ENCODE measurements at places on chromosomes 5 and 9. TPM values are rescaled to one million over a fixed set of nuclear protein-coding genes. Genes with fewer than 3 reads are reported as not detected.

GRCh38 chr9:132166599-132166998 is 4.7 kb downstream of the NTNG2 start:
- no peak for DNase-seq

AGXT2 gene
- total RNA-seq, result not detected

DNA sequence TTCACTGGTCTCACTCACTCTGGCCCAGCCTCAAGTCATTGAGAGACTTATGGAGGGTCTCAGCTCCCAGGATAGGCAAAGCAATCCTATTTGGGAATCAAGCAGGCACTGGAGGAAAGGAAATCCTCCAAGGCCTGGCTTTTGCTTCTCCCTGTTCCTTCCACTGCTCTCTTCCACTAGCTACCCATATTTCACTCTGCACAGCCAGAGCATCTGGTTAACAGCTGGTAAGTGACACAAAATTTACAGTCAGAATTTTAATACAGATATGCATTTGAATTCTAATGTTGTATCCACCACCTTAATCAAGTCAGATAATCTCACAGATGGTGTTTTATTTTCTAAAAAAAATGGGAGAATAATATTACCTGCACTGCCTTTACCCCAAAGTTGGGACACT is 868 bp upstream of the C1QTNF2 start:
- DNase-seq, result no peak

CNTNAP3B gene
- total RNA-seq, result 24.1 TPM

GRCh38 chr5:125143011-125143410 is 396.6 kb upstream of the ZNF608 start:
- DNase-seq, result no peak

- no peak for DNase-seq
Observed at GRCh38 chr9:86708918-86709835, 238.1 kb downstream of the GAS1 start.

CCL21 gene
- 55.1 TPM for total RNA-seq

DNA sequence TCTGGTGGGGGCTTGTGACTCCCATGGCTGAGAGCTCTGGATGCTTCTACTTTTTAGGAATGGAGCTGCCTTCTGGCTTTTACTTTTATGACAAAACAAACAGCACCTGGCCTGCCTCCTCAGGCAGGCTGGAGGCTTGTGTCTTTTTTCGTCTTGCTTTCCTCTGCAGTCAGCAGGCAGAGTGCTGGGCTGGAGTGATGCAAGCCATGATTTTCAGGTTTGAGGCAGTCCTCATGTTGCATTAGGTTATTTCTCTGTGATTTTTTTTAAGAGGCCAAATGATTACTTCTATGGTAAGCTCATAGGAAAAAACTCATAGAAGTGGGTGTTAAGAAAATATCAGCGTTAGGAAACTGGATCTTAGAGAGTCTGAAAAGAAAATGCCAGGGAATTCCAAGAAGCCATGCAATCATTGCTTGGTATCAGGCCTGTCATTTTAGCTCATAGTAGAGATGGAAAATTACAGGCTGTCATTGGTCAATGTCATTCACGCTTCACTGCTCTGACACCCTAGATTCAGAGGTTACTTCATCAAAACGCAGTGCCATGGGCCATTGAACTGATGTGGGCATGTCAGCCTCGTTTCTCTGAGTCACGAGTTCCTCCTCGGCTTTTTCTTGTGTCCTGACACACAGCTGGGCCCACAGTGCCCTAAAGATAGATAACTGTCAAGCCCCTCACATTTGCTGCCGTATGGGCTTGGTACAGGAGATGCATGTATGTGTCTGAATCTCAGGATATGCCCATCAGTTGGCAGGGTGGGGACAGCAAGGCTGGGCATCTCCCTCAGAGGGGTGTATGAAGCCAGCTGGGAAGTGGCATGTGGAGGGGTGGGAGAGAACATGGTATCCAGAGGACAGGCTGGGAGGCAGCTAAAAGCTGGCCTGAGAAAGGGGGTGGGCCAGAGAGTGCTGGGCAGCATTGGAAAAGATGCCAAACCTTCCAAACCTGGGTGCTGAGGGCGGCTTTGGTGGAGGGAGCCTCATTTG is 151.8 kb downstream of the HSPA4 start:
- no peak for DNase-seq

DNA sequence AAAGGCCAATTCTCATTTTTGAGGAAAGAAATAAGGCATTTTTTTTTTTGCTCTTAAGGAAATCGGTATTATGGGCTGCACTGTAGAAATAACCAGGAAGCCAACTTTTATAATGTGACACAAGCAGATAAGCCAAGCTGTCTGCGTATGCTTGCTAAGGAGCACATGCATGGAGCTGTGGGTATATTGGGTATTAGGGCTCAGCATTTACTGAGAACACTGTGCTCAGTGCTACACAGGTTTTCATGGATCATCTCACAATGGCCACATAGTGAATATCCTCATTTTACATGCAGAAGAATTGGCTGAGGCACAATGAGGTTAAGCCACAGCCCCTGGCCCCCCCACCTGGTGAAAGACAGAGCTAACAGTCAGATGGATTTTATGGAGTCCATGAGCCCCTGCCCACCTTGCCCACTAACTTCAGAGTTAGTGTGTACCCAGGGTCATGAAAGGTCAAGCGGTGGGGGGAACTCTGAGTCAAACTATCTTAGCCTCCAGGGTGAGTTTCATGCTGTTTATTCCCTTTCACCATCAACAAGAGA is 204.8 kb downstream of the SPATA31A6 start:
- no peak for DNase-seq

GRCh38 chr9:34652602-34653000 is 616 bp downstream of the IL11RA start:
- no peak for DNase-seq

- DNase-seq, result no peak
Observed at GRCh38 chr5:124866355-124867136, 120.1 kb upstream of the ZNF608 start.

DNA sequence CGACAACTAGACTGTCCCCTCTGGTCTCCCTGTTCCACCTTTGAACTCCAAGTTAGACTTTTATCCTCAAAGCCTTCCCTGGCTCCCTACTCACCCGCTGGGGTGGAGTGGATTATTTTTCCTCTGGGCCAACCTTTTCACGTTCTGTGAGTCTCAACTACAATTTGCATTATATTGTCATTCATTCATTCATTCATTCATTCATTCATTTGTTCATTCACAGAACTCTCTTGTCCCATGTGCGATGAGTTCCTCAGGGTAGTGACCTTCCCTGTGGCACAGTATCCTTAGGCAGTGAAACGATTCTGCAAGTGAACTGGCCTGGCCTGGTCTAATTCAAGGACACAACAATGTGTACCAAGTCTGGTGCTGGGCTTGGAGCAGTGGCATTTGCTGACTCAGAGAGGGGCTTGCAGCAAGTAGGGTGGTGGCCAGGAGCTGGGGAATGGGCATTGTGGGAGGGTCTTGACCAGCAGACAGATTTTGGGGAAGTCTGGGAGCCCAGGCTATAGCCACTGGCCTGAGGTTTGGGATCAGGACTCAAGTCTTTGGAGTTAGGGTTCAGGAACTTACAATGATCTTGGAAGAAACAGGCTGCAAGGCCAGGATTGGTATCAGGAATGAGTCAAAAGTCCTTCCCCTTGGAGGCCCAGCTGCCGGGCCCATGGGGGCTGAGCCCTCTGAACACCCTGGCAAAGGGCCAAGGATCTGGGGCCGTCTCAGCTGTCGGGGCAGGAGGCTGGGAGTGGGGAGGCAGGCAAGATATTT is 37.2 kb upstream of the COL15A1 start:
- DNase-seq, result no peak

PPP1R26 gene
- total RNA-seq, result 25.6 TPM

All from ureter (tissue), 1 donor.